ENCODE measurements at places on chromosomes 6 and 20. TPM values are rescaled to one million over a fixed set of nuclear protein-coding genes. Genes with fewer than 3 reads are reported as not detected.

DNA sequence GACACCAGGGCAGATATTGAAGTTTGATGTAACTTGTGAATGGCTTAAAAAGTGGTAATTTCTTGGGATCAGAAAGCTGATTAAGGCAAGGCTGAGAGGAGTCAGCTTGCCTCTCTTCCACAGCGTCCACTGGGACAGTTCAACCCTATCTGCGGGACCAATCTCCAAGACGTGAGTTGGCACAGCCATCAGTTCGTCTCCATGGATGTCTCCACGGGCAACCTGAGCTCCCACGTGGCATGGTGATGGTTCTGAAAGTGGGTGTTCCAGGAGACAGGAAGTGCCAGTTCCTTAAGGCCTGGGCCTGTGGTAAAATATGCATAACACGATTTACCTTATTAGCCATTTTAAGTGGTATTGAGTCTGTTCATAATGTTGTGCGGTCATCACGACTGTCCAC lies 67.9 kb upstream of the BHLHE23 start:
- ATAC-seq, result no peak

- ATAC-seq, result no peak
Observed at GRCh38 chr6:81623106-81623759, 129.2 kb downstream of the TENT5A start.

DNA sequence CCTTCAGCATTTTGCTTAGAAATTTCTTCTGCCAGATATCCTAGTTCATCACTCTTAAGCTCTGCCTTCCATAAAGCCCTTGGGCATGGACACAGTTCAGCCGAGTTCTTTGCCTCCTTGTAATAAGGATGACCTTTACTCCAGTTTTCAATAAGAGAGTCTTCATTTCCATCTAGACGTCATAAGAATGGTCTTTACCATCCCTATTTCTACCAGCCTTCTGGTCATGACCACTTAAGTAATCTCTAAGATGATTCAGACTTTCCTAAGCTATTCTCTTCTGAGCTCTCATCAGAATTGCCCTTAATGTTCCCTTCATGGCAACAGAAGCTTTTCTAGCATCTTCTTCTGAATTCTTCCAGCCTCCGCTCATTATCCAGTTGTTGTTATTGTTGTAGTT lies 126.1 kb downstream of the TFAP2C start:
- ATAC-seq, result no peak

DNA sequence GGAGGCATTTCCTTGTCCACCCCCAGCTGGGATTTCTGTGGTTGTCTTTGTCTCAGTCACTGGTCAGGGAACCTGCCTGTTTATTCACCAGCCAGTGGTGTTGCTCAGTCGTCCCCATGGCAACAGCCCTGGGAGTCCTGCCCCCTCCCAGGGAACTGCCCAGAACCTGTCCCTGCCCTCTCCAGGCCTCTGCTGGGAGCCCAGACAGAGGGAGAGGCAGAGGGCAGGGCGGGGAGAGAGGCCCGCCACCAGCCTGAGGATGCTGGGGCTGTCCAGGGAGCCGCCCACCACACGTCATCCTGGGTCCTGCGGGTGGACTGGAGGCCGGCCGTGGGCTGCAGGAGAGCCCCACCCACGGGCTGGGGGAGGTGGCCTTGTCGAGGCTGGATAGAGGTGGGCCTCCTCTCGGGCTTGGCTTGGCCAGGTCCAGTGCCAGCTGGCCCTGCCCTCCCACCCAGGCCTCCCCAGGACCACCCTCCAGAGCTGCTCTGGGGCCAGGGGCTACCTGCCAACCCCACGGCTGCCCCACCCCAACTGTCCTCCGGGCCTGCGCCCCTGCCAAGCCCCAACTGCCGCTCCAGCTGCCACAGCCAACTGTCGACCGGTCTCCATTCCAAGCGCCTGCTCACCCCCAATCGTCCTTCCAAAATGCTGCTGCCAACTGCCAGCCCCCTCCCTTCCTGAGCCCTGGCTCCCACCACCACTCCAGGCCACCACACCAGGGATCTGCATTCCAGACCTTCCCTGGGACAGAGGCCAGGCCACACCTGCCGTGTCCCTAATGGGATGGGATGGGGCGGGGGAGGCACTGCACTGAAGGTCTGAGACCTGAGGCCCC lies 4.2 kb upstream of the ZBTB46 start:
- peak; percentile 91 for ATAC-seq

DNA sequence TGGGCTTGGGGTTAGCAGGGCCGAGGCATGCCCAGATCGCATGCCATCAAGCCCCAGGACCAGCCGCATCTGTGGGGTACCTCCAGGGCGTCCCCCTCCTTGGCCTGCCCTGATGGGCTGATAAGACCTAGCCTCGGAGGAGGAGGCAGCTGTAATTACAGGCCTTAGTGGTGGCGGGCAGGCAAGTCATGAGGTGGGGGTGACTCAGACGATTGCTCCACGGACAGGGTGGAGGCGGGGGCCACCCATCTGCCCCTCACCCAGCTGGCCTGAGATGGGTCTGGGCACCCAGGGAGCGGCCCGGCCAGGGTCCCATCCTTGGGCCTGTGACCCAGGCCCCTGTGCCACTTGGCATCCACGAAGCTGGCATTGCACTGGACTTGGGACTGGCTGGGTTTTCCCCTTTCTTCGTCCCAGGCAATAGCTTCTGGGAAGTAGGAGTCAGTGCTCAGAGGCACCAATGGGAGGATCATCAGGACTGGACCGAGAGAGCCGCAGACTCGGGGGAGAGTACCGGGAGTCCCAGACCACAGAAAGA lies 57.5 kb downstream of the CEBPB start:
- peak; percentile 20 for ATAC-seq

- no peak for ATAC-seq
Observed at GRCh38 chr20:23510000-23510590, 19.2 kb downstream of the CST8 start.

GRCh38 chr20:18832546-18833200 lies 19.1 kb downstream of the SCP2D1 start:
- ATAC-seq, result no peak

- no peak for ATAC-seq
Observed at GRCh38 chr20:22833851-22834250, 201.3 kb upstream of the SSTR4 start.

Gene SYNDIG1
- 0.15 TPM for total RNA-seq

Gene PTCHD4
- total RNA-seq, result 1.2 TPM

GRCh38 chr6:18990059-18990978 lies 603.2 kb downstream of the RNF144B start:
- ATAC-seq, result peak; percentile 28
